ENCODE measurements at places on chromosomes 13 and 19.

GRCh38 chr13:75414036-75414827, 67.7 kb downstream of the TBC1D4 start:
- DNase-seq: no peak

DNA sequence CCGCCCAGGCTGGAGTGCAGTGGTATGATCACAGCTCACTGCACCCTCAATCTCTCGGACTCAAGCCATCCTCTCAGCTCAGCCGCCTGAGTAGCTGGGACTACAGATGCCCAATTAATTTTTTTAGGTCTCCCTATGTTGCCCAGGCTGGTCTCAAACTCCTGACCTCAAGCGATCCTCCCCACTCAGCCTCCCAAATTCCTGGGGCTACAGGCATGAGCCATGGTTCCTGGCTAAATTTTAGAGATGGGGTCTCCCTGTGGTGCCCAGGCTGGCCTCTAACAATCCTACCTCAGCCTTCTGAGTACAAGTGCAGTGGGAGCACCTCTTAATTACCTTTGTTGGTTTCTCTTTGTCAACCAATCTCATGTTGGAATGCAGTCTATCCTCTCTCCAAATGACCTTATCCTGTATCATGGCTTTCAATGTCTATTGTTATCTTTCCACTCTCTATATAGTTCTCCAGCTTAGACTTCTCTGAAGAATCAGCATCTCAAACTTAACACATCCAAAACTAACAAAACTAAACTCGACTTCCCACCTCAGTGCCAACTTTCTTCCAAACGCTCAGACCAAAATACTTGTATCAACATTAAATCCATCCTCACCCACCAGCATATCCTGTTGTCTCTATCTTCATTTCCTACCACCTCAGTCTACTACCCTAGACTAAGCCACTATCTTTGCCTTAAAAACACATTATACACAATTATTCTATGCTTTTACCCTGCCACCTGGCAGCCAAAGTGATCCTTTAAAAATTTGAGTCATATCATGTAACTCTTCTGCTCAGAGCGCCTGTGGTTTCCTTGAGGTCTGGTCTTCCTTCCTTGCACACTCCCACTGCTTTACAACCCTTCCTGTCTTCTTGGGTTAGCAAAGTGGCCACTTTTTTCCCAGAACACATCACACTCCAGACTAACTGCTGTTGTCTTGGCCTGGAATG, 6.7 kb downstream of the TPT1 start:
- no peak for DNase-seq

- DNase-seq: no peak
Observed at GRCh38 chr19:33461256-33462111, 60.1 kb downstream of the PEPD start.

DNA sequence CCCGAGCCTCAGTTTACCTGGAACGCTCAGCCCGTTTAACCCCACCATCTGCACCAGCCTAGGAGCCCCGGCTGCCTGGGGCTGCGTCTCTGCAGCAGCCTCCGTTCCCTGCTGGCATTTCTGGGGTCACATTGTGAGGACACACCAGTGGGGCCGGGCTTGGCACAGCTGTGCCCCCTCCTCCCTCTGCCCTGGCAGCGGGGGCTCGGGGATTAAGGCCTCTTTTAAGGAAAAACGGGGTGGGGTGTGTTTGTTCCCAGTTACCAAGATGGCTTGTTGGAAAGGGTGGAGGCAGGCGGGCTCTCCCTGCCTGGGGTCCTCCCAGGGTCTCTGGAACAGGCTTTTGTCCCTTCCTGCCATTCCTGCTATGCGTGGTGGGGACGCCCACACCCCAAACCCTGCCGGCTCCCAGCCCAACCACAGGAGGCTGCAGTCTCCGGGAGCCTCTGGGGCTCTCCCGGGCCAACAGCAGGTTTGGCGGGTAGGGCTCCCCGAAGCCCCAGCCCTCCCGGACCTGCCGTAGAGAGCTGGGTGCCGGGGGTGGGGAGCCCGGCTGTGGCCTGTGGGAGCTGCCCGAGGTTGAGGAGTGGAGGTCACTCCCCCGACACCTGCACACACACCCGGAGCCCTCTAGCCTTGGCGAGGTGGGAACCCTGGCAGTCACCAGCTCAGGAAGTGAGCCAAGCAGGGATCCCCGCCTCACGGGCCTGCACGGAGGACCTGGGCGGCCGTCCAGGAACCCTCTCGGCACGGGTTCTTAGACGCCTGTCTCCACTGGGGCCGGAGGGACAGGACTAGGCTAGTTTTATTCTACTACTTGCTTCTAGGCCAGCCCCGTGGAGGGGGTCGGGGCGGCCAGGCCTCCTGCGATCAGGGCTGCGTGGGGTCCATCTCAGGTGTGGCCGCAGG, 36.9 kb downstream of the GADD45B start:
- DNase-seq: no peak

DNA sequence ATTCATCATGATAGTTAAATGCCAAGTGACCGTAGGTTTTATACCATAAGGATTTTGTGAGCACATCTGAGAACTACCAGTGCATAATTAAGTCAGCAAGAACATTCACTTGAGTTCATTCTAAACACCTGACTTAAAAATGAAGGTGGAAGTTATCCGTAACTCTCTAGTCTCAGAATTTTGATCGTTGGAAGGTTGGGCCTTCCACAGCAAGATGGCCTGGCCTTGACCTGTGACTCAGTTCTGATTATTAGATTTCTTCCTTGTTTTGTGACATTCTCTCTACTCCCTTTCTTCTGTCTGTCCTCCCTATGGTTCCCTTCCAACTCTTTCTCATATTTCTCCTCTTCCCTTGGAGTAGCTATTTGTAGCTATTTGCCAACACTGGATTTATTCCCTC, 20.0 kb upstream of the WDFY2 start:
- no peak for DNase-seq

DNA sequence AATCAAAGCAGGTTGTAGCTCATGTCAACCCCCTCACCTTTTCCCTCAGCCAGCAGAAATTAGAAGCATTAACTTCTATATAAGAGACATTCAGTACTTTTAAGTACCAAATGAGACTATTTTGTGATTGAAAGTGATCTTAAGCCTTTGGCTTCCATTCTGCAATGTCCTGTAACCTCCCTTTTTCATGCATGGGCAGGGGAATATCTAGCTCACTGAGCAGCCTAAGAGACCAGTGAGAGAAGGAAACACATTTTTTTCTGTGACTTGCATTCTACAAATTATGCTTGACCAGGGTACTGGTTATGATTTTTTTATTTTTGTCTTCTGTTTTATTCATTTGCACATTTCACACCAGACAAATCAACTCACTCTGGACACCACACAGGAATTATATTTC, 369.6 kb downstream of the KCTD12 start:
- no peak for DNase-seq

GRCh38 chr19:8629996-8630683, at the start of gene NFILZ:
Gene NFILZ (plus strand): TSS chr19:8630633. CDS start chr19:8676766, 46,133 bp downstream.
- DNase-seq: no peak

DNA sequence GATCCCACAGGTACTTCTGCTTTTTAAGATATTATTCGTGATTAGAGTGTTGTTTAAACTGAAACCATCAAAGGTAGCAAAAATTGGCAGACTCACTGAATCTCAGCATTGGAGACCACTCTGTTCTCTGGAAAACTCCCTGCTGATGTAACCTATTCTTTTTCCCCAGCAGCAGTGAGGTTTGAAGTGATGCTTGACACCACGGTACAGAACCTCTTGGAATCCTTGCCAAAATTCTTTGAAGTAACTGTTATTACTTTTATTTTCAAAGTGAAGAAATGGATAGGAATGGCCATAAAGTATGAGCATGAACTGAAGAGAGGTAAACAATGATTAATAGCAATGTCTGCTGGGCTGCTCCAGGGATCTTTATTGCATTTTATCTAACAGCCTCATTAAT, 66.4 kb upstream of the KL start:
- no peak for DNase-seq

GRCh38 chr13:76038920-76039716, 403.0 kb downstream of the LMO7 start:
- no peak for DNase-seq

- no peak for DNase-seq
Observed at GRCh38 chr13:23615395-23616081, 45.3 kb downstream of the TNFRSF19 start.

DNA sequence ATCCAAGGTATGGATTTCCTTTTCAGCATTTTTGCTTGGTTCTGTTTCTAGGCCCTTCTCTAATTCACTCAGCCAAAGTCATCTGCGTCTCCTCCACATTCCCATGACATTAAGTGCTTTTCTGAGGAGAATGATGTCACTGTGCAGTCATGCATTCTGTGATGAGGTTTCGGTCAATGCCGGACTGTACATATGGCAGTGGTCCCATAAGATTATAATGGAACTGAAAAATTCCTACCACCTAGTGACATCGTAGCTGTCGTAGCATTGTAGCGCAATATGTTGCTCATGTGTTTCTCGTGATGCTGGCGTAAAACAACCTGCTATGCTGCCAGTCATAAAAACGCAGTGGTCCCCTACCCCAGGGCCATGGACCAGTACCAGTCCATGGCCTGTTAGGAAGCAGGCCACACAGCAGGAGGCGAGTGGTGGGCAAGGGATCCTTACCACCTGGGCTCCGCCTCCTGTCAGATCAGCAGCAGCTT, 63.4 kb upstream of the TNFRSF19 start:
- peak; percentile 68 for DNase-seq

GRCh38 chr19:4803736-4804695, 12.5 kb downstream of the FEM1A start:
- no peak for DNase-seq

DNA sequence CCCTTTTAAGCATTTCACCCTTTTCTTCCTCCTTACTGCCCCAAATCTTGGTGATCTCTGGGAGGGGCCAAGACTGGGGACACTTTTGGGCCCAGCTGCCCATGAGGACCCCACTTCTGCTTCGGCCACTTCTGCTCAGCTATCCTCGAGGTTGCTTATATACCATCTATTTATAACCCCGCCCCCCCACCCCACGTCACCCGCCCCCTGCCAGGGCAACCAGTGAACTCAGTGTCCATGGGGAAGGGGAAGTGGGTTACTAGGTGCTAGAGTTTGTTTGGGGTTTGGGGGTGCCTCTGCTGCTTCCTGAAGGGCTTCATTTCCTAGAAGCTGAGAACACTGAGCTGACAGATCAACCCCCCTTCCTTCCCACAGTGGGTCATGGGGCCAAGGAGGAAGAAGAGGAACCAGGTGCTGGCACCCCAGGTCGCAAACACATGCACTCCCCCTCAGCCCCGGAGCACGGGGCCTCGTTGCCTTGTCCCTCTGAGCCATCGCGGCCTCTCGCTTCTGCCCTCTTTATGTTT, 6.1 kb upstream of the ADGRE5 start:
- DNase-seq: no peak

DNA sequence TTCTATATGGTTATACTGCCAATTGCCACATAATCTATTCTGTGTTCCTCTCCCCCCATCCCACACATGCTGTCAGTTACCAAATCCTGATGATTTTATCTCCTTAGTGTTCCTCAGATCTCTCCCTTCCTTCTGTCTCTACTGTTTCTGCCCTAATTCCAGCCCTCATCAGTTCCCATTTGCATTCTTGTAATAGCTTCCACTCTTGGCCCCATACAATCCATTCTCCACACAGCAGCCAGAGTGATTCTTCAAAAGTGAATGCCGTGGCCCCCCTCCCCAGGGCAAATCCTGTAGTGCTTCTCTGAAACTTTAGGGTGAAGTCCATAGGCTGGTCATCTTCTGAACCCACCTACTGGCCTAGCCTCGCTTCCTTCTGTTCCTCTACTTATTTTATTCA, 114.4 kb downstream of the ZAR1L start:
- no peak for DNase-seq

- no peak for DNase-seq
Observed at GRCh38 chr13:113135281-113135760, 12.7 kb downstream of the F10 start.

GRCh38 chr13:44972956-44973581, 16.2 kb downstream of the NUFIP1 start:
- peak; percentile 67 for DNase-seq

- DNase-seq: no peak
Observed at GRCh38 chr13:79973533-79973963, 367.4 kb downstream of the SPRY2 start.

- no peak for DNase-seq
Observed at GRCh38 chr19:13965926-13966683, 13.8 kb downstream of the DCAF15 start.

DNA sequence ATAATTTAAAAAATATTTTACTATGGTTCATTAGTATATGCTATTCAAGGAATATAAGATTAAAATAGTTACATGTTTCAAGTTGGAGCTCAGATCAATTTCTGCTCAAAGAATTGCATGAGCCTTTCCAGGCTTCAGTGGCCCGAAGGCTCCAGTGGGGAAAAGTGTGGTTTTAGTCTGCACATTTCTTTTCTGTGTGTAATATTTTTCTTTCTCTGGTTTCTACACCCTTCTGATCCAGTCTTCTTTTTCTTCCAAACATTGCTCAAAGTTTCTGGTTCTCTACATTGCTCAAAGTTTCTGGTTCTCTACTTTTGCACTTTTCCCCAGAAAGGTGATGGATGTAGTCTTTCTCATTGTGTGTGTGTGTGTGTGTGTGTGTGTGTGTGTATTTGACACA, 64.7 kb upstream of the OXGR1 start:
- DNase-seq: no peak

DNA sequence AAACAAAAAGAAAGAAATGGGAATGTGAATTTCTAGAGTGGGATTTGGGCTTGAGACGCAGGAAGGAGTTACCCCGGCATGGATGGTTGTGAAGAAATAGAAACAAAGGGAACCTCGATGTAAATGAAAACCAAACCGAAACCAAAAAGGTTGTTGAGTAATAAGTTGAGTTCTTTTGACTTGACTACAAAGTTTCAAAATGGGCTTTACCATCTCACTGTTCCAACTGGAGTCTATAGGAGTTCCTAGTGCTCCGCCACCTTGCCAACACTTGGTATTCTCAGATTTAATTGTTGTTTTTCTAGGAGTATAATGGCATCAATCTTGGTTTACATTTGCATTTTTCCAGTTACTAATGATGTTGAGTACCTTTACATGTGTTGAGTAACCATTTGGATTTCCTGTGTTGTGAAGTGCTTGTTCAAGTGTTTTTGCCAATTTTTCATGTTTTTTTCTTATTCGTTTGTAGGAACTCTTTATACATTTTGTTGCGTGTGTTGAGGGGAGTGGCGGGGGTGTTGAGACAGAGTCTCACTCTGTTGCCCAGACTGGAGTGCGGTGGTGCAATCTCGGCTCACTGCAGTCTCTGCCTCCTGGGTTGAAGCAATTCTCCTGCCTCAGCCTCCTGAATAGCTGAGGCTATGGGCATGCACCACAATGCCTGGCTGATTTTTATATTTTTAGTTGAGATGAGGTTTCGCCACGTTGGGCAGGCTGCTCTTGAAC, 9.2 kb downstream of the UBE2S start:
- no peak for DNase-seq

GRCh38 chr13:31200637-31200971, 829 bp downstream of the B3GLCT start:
- no peak for DNase-seq
